Psoas muscle (tissue), 8 donors: ENCODE measurements at places on chromosomes 4 and X. TPM values are rescaled to one million over a fixed set of nuclear protein-coding genes. Genes with fewer than 3 reads are reported as not detected.

DNA sequence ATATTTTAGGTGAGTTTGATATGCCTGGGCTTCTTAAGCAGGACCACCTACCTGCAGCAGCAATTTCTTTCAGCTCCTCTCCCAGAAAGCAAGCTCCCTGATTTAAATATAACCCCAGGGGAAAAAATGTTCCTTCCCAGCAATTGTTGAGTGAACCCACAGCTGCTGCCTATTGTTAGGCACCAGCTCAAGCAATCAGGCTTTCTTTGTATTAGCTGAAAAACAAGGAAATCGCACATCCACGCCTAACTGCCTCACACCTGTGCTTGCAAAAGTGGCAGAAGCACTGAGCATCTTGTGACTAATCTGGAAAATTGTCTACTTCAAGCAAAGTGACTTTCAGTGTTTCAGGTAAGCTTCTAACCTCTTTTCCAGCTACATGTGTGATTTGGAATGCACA is 432.2 kb downstream of the SMARCA1 start:
- H3K27me3 ChIP-seq = no peaks in the 10 kb centered on the region
- no peak for DNase-seq
- no peaks in the 10 kb centered on the region for H3K36me3 ChIP-seq
- H3K4me3 ChIP-seq = no peak overlapping the region

- no peaks in the 10 kb centered on the region for H3K4me1 ChIP-seq
- H3K36me3 ChIP-seq = no peaks in the 10 kb centered on the region
- no peak overlapping the region for H3K4me3 ChIP-seq
- H3K27ac ChIP-seq = no peak overlapping the region
- H3K27me3 ChIP-seq = no peaks in the 10 kb centered on the region
Measured at GRCh38 chr4:66640233-66640990, 904.9 kb downstream of the CENPC start.

- no peak overlapping the region for H3K4me3 ChIP-seq
- no peak for DNase-seq
- no peaks in the 10 kb centered on the region for H3K36me3 ChIP-seq
Measured at GRCh38 chr4:10728016-10728415, 43.4 kb upstream of the CLNK start.

The MUC7 gene
- total RNA-seq = not detected

The TEX13C gene
- not detected for total RNA-seq
